Activated naive CD8-positive, alpha-beta T cell treated with anti-CD3 and anti-CD28 coated beads for 36 hours (primary cell): ENCODE measurements at places on chromosomes 7 and 10.

DNA sequence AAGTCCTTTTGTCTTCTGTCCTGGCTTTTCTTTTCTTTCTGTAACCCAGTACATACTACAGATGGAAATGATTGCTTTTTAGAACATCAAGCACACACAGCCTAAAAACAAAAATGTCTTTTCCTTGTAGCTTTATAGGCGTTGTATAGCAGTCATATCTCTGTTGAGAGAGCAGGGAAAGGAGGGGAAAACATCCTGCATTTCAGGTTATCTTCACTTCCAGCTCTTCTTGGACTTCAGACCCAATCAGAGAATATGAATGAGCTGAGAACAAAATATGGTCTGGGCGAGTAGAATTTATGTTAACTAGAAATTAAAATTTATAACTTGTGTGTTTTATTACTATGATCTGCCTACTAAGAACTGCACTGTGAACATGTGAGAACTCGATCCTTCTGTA lies 14.7 kb downstream of the TMEM60 start:
- no peak for DNase-seq

DNA sequence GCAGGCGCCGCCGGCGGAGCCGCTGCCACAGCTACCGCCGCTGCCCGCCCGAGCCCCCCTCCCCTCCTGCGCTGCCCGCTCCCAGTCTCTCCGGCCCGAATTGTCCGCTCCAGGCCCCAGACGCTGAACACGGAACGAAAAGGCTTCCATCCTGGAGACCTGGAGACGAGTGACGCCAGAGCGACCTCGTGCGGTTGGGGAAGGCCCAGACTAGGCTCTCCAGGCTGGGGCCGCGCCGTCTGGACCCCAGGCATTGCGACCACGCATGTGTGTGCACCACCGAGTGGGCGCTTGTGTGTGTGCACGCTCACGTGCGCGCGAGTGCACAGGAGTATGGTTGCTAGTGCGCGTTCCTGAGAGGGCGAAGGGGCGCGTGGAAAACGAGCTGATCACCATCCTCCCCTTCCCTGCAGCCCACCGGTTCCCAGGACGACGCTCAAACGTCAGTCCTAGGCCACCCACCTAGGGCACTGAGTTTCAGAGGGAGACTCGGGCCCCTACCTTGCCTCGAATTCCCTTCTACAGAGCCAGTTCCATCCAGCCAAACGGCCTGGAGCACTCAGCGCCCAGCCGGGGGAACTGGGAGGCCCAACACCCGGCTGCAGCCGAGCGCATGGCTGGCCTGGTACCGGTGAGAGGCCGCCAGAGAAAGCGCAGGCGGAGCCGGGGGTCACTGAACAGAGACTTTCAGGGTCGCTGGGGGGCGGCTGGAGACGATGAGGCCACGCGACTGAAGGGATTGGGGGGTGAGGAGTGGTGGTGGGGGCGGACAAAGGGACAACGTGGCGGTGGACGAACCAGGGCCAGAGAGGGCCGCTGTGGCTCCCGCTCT lies 11.6 kb downstream of the LBX1 start:
- no peak for DNase-seq

DNA sequence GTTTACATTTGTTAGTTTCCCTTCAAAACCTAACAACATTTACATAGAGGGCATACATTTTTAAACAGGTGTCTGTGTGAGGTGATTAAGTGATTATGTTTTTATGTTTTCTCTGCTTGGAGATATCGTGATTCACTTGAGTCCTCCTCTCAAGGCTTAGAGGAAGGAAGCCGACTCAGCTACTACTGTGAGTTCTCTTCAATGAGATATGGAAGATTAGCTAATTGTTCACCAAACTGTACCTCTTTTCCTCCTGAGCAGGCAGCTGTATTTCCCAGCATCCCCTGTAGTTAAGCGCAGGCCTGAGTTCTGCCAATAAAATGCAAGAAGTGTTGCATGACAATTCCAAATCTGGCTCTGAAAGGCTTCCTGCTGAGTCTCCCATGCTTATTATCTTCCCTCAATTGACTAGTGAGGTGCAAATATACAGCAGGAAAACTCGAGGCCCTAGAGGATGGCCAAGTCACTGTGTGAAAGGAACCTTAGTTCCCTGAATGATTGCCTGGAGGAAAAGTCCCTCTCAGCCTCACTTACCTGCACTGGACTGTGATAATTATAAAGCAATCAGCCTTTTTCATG lies 528.7 kb downstream of the GRM8 start:
- no peak for DNase-seq

GRCh38 chr10:95756041-95756761 lies at the start of gene ENTPD1:
Gene ENTPD1, plus strand, starts transcription at chr10:95756163. Its CDS starts 77 bp downstream, at chr10:95756240.
- DNase-seq, result no peak

DNA sequence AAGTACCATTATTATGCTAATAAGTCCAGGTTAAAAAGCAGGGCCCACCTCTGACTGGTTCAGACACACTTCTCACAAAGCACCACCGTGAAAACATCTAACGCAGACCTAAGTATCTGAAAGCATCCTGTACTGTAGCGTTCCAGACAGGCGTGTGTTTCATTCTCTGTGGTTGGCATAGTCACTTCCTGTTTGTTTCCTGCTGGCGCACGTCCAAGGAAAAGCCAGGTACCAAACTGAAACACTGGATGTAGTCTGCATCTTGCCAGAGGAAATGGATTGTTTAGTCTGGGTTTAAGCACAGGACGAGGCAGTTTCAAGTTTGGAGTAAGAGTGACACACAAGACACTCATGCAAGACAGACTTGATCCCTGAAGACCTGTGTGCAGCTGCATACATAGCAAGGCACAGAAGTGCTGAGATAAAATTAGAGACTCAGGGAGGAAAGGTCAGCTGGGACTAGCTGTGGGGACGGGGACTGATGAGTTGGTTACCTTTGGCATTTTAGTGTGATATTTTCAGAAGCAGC lies 23.3 kb downstream of the BPGM start:
- DNase-seq, result peak; percentile 74

- DNase-seq, result no peak
These were observed 15.4 kb upstream of the VDAC2 start for GRCh38 chr10:75195035-75195763.

GRCh38 chr7:17302575-17303142 lies 4.2 kb downstream of the AHR start:
- no peak for DNase-seq

DNA sequence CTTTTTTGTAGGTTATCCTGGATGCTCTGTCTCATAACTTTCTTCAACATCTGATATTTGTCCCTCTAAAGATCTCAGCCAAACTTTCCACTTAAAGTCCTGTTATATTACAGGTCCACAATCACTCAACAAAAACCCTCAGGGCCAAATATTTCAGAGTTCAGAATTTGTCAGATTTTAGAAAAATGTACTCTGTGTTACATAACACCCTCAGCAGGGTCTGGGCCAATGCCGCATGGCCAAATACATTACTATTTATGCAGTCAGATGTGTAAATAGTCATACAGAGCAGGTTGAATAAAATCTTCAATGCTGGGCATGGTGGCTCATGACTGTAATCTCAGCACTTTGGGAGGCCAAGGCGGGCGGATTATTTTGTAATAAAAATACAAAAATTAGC lies 11.5 kb downstream of the RAB19 start:
- DNase-seq, result no peak

- DNase-seq, result no peak
These were observed 13.1 kb downstream of the DNAJC1 start for GRCh38 chr10:21990449-21990848.

DNA sequence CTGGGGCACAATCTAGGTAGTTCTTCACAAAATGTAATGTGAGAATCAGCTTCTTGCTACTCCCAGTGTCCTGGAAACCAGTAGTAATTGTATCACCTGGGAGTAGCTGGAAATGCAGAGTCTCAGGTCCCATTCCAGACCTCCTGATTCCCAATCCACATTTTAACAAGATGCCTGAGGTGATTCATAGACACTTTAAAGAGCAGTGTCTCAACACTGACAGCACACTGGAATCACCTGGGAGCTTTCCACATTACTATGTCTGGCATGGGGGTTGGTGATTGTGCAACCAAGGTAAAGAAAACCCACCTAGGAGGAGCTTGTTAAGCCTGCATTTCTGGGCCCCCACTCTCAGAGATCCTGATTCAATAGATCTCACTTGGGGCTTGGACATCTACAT lies 11.1 kb downstream of the DPY19L1 start:
- DNase-seq, result no peak

GRCh38 chr7:81714306-81714705 lies 55.5 kb downstream of the HGF start:
- DNase-seq, result no peak

- peak; percentile 74 for DNase-seq
These were observed at the start of gene EPHB6 for GRCh38 chr7:142854372-142855113. Gene EPHB6, plus strand, starts transcription at chr7:142855076. Its CDS starts 8,152 bp downstream, at chr7:142863228.

DNA sequence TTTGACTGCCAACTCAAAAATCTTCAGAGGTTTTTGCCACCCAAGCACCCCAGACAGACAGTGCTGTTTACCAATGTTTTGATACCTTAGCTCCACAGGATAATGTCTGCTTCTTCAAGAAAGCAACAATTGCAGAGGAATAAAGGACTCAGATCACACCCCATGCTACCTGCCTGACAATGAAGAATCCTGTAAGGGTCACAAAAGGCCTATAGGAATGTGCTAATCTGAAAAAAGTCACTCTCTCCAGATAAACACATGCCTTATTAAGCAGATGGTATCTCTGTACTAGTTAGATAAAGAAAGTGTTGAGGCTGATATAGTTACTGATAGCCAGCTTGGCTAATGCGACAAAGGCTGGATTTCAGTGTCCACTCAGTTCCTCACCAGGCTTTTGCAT lies 1076.7 kb upstream of the SORCS1 start:
- DNase-seq, result no peak
